NCI-H187 (cell line): ENCODE measurements at places on chromosomes 1 and 21.

DNA sequence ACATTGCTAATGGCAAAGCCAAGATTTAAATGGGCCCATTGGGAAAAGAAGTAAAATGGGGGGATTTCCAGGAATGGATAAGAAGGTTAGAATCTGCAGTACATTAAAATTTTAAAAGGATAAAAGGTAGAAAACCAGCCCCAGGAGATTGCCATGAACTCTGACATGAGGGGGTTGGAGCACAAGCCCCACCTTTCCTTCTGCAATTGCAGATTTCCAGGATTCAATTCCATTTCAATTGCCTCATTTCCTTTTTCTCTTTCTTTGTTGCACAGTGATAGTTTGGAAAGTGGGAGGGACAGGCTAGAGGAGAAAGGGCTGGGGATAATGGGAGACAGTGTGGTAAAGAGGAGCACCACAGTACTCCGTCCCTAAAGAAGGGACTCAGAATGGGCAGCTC, 238.5 kb upstream of the RAB4A start:
- DNase-seq = no peak

DNA sequence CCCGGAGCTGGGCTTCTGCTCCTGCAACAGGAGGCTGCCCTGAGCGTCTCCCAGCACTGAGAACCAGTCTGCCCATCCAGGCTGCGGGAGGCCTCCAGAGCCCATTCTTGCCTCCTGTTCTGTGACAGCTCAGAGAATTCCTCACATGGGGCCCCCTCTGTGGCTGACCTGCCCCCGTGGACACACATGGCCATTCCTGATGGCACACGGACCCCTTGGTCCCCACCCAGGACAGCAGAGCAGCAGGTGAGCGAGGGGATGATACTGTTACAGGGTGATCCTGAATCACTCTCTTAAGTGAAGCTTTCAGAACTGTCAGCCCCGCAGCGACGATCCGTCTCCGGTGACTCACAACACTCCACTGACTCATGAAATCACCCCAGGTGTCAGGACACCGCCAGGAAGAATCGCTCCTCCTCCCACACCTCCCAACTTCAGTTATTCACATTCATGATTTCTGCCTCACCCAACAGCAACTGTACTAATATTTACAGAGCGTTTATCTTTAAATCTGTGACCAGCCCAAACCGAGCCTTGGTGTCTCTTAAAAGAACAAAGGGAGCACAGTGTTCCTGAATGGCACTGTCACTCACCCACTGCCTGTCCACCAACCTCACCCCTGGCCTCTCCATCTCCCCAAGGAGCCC, 22.5 kb downstream of the CHD5 start:
- no peak for DNase-seq

- no peak for DNase-seq
These were observed 64.6 kb downstream of the SLC66A1 start for GRCh38 chr1:19376428-19377372.

- no peak for DNase-seq
These were observed 123.0 kb downstream of the NAV1 start for GRCh38 chr1:201661823-201662359.

DNA sequence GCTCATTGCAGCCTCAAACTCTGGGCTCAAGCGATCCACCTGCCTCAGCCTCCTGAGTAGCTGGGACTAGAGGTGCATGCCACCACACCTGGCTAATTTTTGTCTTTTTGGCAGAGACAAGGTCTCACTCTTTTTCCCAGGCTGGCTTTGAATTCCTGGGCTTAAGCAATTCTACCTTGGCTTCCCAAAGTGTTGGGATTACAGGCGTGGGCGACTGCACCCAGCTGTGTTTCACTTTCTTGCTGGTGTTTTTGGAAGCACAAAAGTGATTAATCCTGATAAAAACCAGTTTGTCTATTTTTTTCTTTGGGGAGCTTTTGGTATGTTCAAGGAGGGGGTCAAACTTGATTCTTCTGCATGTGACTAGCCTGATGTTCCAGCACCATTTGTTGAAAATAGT, 19.3 kb downstream of the RNF11 start:
- no peak for DNase-seq

- DNase-seq = no peak
These were observed 37.5 kb downstream of the SLC19A1 start for GRCh38 chr21:45504516-45505415.

GRCh38 chr1:61341426-61341825, 259.1 kb downstream of the NFIA start:
- no peak for DNase-seq

DNA sequence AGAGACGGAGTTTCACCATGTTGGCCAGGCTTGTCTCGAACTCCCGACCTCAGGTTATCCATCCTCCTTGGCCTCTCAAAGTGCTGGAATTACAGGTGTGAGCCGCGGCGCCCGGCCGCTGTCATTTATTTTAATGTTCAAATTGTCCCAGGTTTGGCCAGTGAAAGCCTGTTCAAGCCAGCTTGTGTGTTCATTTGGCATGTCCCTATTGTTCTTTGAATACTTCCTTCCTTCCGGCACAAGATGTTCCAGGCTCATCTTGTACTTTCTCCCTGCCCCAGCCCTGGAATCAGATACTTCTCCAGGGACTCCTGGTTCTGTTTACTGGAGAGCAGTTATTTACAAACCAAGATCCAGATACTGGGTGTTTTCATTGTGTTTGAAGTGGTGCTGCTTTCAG, 37.0 kb downstream of the ZBTB8B start:
- DNase-seq = no peak

DNA sequence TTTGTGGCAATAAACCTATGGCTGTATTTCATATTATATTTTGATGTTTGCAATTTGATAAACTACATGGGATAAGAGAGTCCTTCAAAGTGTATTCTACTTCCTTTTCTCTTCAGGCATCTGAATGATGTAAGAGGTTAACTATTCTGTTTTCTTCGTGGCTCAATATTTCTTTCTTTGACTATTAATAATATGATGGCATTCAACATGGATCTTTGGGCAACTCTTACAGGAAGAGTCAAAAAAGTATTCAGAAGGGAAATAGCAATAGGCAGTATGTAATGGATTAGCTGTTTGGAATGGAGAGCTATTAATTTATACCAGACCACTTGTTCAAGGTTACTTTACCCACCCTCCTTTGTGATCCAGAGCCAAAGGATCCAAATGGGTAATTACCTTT, 74.4 kb downstream of the HMCN1 start:
- no peak for DNase-seq

GRCh38 chr1:214458541-214458940, 92.9 kb downstream of the PTPN14 start:
- no peak for DNase-seq

- no peak for DNase-seq
These were observed 141.7 kb downstream of the EIF4G3 start for GRCh38 chr1:21034725-21035628.

GRCh38 chr1:167426716-167427115, 91.6 kb downstream of the CD247 start:
- no peak for DNase-seq

- DNase-seq = no peak
These were observed 15.4 kb upstream of the LCE5A start for GRCh38 chr1:152495066-152495675.

DNA sequence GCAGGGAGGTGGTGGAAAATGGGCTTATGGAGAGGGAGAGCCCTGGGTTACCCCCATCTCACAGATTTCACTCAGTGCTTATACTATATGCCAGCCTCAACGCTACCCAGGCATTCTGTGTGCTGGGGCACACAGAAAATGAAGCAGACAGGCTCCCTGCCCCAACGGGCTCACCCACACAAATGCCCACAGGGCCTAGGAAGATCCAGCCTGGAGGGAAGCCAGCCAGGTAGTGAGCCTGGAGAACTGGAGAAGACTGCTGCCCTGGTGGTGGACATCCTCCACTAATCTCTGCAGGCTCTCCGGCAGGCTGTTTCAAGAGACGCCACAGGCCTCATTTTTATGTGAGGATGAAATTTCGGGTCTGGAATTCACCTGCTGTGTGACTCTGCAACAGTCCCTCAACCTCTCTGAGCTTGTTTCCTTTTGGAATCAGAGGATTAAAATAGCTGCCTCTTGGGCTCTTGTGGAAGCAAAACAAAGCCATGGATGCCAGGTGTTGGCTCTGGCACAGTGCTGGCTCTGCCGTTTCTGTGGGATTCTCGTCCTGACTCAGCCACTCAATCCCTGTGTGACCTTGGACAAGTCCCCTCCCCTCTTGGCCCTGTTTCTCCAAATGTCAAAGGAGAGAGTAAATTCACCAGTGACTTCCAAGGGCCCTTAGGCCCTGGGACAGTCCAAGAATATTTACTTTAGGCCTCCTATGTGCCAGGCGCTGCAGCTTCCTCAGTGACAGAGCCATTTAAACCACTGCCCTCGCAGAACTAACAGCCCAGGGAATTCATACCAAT, 3.6 kb downstream of the PAQR7 start:
- no peak for DNase-seq

GRCh38 chr1:160309185-160309557, 24.2 kb upstream of the PEX19 start:
- DNase-seq = no peak

DNA sequence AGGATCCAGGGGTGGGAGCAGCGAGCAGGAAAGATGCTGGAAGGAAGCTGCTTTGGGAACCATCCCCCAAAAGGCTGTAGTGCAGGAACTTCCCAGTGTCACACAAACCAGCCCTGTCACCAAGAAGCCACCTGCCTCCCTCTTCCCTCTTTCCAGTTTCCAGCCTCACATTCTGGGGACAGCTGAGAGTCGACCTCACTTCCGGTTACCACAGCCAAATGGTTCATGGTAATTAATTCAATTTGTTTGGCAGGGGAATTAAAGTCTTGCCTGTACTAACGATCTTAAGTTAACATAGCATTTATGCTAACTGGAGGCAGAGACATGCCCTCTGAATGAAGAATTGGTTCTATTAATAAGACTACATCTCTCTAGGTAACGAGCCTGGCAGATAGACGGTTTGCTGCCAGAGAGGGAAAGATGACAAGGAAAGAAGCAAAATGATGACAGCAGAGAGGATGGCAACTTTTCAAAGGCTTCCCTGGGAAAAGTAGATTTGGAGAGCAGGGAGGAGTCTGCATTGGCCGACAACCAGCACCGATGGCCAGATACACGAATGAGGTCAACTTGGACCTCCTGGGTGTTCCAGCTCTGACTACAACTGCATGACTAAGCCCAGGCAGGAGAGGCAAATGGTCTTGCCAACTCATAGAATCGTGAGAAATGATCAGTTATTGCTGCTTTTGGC, 64.1 kb downstream of the TMCO4 start:
- no peak for DNase-seq

DNA sequence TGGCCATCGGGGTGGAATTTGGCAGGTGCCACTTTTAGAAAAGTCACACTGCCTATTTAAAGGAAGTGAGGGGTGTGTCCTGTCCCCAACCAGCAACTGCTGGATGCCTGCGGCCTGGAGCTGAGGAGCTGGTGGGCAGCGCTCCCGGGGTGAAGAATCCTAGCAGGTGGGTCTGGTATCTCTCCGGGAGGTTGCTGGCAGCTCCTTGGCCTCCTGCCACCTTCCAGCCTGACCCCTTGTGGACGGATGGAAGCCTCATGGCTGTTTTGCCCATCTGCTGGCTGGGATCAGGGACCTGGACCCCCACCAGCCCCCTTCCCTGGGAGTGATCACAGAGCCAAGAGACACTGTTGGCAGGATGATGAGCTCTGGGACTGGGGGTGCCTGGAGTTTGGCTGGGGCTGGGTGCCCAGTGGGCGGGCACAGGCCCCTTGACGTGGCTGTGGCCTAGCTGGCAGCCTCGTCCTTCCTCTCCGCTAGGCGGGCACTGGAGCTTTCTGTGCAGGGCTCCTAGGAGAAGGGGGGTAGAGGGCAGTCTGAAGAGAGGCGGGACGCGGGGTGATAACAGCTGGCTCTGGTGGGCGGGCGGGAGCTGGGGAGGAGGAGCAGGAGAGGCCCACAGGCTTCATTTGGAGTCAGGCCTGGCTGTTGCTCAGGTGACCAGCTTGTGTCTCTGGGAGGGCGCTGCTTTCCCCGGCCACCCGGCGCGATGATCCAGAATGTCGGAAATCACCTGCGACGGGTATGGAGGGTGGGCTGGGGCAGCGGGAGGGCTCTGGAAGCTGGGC, at the start of gene ACOT11:
Gene ACOT11, plus strand, starts transcription at position 628 of the 788 bp plus-strand sequence. Its CDS starts 82 bp downstream, at position 710.
- no peak for DNase-seq

DNA sequence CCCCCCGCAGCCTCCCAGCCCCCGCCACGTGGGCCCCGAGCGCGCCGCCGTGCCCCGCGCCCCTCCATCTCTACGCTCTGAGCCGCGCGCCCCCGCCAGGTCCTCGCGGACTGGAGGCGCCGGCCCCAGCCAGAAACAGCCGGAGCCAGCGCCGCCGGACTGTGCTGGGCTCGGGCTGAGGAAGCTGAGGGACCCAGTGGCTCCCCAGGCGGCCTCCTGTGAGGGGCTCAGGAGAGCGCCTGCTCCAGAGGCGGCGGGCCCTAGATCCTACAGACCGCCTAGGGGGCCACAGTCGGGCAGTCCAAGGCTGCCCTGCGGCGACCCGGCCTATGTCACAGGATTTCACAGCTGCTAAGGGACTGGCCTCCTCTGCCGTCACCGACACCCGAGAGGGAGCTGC, 82.1 kb downstream of the NENF start:
- no peak for DNase-seq

- DNase-seq = no peak
These were observed 2.6 kb upstream of the GLUL start for GRCh38 chr1:182394055-182394775.

DNA sequence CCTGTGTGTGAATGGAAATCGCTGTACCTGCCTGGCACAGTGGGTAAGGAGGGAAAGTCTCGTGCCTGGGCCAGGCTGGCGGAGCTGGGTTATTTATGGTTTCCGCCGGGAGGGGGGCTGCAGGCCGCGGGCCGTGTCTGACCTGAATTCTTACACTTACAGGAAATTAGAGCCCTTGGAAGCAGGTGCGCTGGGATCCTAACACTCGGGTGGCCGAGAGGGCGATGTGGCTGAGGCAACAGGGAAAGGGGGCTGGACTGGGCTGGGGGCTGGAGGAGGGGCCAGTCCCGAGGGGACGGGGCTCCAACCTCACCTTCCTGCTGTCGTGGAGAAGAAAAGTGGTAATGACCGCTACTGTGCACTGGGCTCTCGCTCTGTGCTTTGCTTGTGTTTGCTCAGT, 109.4 kb upstream of the WNT4 start:
- DNase-seq = no peak

GRCh38 chr1:3905266-3905952, 5.3 kb upstream of the C1orf174 start:
- no peak for DNase-seq

DNA sequence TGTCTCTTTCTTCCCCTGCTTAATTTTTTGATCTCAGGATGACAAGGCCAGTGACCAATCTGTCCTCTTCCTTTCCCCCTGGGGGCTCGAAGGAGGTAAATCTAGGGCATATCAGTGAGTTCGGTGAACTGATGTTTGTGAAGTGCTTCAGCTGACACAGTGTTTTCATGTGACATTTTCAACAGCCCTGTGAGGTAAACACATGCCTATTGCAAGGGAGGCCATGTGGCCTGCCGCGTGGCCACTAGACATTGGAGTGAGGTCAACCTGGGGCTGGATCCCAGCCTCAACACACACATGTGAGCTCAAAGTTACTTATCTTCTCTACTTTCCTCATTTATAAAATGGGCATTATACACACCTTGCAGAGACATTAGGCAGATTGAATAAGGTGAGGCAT, 126.3 kb downstream of the PLPP3 start:
- no peak for DNase-seq
